ENCODE measurements at places on chromosomes 3 and 15. TPM values are rescaled to one million over a fixed set of nuclear protein-coding genes. Genes with fewer than 3 reads are reported as not detected.

PLA2G4E gene
- total RNA-seq, result not detected

RASGRF1 gene
- not detected for total RNA-seq

TRAT1 gene
- 15.5 TPM for total RNA-seq

KIF9 gene
- total RNA-seq, result 8.3 TPM

ZNF80 gene
- 2.3 TPM for total RNA-seq

PLS1 gene
- 4.7 TPM for total RNA-seq

MUSTN1 gene
- total RNA-seq, result not detected

ANKRD34C gene
- not detected for total RNA-seq

CLDN11 gene
- not detected for total RNA-seq

LSAMP gene
- not detected for total RNA-seq

PHLDB2 gene
- 1.2 TPM for total RNA-seq

DNAJA4 gene
- 38.1 TPM for total RNA-seq

GRIP2 gene
- total RNA-seq, result not detected

GHRL gene
- not detected for total RNA-seq

PLSCR5 gene
- total RNA-seq, result not detected

DUOXA1 gene
- not detected for total RNA-seq

ATG3 gene
- 56.5 TPM for total RNA-seq

PIERCE2 gene
- total RNA-seq, result not detected

COL6A6 gene
- total RNA-seq, result not detected

CKMT1A gene
- 0.32 TPM for total RNA-seq

ZNF774 gene
- 1.4 TPM for total RNA-seq

GOLGA8H gene
- 0.31 TPM for total RNA-seq

CCDC54 gene
- total RNA-seq, result not detected
